ENCODE measurements at places on chromosomes 11 and 22. TPM values are rescaled to one million over a fixed set of nuclear protein-coding genes. Genes with fewer than 3 reads are reported as not detected.

The KRTAP5-7 gene
- not detected for total RNA-seq

The APOBEC3H gene
- 1.4 TPM for total RNA-seq

The PDGFB gene
- 14.6 TPM for total RNA-seq

The TRIM5 gene
- 39.8 TPM for total RNA-seq

DNA sequence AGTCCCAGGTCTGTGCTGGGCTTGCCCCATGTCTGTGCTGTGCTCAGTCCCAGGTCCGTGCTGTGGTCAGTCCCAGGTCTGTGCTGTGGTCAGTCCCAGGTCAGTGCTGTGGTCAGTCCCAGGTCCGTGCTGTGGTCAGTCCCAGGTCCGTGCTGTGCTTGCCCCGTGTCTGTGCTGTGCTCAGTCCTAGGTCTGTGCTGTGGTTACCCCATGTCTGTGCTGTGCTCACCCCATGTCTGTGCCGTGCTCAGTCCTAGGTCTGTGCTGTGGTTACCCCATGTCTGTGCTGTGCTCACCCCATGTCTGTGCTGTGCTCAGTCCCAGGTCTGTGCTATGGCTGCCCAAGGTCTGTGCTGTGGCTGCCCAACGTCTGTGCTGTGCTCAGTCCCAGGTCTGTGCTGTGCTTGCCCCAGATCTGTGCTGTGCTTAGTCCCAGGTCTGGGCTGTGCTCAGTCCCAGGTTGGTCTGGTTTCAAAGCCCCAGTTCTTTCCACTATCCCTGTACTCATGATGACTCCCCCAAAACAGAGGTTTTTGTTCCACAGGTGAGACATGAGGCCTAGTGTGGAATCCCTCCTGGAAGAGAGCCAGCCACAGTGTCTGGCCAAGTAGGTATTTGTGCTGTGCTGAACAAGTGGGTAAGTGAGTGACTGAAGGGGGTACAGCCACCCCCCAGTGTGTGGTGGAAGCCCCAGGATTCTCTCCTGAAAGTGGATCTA lies 34.8 kb downstream of the IRAG1 start:
- DNase-seq, result no peak

Measured in mucosa of gallbladder (tissue), 1 donor.